ENCODE measurements at places on chromosomes 2 and 18.

GRCh38 chr2:112827604-112828185 is 8.9 kb downstream of the IL1B start:
- DNase-seq: no peak

DNA sequence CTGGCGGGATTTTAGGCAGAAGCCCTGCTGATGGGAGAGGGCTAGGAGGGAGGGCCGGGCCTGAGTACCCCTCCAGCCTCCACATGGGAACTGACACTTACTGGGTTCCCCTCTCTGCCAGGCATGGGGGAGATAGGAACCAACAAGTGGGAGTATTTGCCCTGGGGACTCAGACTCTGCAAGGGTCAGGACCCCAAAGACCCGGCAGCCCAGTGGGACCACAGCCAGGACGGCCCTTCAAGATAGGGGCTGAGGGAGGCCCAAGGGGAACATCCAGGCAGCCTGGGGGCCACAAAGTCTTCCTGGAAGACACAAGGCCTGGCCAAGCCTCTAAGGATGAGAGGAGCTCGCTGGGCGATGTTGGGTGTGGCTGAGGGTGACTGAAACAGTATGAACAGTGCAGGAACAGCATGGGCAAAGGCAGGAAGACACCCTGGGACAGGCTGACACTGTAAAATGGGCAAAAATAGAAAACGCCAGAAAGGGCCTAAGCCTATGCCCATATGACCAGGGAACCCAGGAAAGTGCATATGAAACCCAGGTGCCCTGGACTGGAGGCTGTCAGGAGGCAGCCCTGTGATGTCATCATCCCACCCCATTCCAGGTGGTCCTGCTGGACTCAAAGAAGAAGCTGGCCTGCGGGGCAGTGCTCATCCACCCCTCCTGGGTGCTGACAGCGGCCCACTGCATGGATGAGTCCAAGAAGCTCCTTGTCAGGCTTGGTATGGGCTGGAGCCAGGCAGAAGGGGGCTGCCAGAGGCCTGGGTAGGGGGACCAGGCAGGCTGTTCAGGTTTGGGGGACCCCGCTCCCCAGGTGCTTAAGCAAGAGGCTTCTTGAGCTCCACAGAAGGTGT is 8.5 kb downstream of the PROC start:
- no peak for DNase-seq

DNA sequence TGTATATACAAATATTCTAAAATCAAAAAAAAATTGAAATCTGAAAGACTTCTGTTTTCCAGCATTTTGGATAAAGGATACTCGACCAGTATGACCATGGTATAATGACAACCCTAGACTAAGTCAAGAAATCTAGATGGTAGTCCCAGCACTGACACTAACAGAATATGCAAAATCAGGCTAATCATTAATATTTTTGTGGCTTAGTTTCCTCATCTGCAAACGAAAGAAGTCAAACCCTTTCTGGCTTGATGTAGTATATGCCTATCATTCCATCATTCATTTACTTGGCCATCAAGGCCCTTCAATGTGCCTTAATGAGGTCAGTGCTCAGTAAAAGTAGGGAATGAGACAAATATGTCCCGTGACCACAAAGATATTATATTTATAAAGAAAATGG is 83.5 kb downstream of the NCKAP5 start:
- no peak for DNase-seq

- no peak for DNase-seq
Measured at GRCh38 chr2:21781962-21782361, 658.2 kb downstream of the TDRD15 start.

DNA sequence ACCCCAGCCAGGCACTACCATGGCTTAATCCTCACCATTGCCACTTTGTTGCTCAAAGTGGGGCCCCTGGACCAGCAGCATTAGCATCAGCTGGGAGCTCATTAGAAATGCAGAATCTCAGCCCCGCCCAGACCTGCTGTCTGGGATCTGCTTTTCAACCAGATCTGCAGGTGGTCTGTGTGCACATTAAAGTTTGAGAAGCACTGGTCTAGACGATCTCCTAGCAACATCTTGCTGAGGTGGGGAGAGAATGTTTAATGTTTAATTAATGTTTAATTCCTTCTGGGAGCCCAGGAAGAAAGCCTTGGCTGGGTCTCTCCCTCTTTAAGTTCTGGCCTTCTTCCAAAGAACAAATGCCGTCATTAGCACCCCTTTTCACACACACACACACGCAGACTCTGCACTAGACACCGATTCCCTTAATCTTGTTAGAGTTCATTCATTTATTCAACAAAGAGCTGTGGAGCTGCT is 53.7 kb downstream of the EDAR start:
- DNase-seq: no peak

DNA sequence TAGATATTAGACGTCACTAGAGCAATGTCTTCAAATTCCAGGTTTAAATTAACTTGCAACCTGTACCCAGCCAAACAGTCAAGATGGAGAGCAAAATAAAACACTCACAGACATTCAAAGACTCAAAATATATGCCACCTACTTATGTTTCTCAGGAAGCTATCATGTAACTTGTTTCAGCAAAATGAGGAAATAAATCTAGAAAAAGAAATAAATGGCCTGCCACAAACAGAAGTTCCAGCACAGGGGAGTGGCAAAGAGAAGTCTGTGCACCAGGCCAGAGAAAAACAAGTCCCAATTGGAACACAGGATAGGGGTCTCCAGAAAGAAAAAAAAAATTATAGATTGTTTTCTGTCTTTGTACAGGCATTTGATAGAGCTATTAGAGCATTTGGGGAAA is 96.7 kb downstream of the LRP2 start:
- DNase-seq: no peak

GRCh38 chr2:16971722-16972234 is 306.1 kb upstream of the CYRIA start:
- DNase-seq: no peak

- no peak for DNase-seq
Measured at GRCh38 chr18:48359626-48360025, 49.6 kb downstream of the ZBTB7C start.

DNA sequence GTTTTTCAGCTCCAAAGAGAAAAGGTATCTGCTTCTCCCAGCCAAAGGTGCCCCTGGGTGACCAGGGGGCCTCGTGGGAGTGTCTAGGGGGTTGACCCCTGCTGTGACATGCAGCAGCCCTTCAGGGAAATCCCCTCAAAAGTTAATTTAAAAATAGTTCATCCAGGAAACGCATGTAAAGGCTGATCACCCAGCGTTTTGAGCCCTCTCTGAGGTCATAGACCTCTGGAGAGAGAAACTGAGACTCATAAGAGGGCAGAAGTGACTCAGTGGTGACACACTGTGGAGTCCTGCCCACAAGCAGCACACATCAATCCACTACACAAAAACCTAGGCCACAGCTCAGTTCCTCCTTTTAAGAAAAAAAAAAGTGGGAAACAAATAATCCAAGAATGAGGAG is 11.9 kb downstream of the GAL3ST2 start:
- DNase-seq: peak; percentile 59

GRCh38 chr2:12416600-12416999 is 300.1 kb upstream of the TRIB2 start:
- peak; percentile 54 for DNase-seq

GRCh38 chr2:102103992-102104871 is 38.3 kb upstream of the IL1R1 start:
- peak; percentile 82 for DNase-seq

- DNase-seq: no peak
Measured at GRCh38 chr2:79622508-79622907, 109.7 kb downstream of the CTNNA2 start.

DNA sequence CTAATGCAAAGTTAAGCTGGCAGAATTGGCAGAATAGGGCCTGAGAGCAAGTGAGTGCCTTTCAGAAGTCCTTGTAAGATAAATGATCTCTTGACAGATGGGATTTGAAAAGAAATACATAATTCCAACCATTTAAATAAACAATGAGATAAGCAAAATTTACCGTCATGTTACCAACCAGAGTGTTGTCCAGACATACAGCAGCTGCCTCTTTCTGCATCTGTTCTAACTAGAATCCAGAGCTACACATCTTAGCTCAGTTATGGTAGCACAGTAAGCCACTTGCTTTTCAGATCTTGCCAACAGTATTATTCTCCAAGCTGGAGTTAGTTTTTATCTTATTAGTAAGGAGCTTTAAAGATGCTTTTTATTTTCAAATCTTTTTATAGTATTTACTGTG is 179.6 kb downstream of the BARD1 start:
- no peak for DNase-seq

DNA sequence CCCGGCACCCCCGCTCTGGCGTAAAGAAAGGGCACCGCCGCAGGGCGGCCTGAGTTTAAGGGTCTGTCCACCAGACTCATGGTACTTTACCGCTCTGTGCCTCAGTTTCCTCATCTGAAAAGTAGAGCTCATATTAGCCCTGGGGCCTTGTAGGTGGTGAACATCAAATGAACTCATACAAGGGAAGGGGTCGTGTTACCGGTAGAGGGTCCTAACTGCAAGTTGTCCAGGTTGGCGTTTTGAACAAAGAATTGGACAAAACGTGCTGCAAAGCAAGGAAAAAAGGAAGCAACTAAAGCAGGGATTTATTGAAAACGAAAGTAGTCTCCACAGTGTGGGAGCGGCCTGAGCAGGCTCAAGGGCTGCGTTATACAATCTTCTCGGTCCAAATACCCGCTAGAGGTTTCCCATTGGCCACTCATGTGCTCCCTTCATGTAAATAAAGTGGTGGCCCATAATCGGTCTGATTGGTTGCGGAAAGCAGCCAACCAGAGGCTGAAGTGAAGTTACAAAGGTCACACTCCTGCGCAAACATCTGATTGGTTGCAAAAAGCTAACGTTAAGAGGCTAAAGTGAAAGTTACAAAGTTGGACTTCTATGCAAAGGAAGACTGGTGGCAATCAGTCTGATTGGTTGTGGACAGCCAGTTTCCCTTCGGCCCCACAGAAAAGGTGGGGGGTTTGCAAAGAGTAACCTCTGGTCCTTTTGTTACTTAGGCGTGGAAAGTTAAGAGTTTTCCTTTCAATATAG is 80.7 kb upstream of the LDLRAD4 start:
- DNase-seq: peak; percentile 54

All from stimulated activated CD8-positive, alpha-beta memory T cell treated with anti-CD3 and anti-CD28 coated beads, Interleukin-4, amount 100 ng/mL, for 48 hours (primary cell).